GM19239 (cell line): ENCODE measurements at places on chromosomes 7 and 10.

DNA sequence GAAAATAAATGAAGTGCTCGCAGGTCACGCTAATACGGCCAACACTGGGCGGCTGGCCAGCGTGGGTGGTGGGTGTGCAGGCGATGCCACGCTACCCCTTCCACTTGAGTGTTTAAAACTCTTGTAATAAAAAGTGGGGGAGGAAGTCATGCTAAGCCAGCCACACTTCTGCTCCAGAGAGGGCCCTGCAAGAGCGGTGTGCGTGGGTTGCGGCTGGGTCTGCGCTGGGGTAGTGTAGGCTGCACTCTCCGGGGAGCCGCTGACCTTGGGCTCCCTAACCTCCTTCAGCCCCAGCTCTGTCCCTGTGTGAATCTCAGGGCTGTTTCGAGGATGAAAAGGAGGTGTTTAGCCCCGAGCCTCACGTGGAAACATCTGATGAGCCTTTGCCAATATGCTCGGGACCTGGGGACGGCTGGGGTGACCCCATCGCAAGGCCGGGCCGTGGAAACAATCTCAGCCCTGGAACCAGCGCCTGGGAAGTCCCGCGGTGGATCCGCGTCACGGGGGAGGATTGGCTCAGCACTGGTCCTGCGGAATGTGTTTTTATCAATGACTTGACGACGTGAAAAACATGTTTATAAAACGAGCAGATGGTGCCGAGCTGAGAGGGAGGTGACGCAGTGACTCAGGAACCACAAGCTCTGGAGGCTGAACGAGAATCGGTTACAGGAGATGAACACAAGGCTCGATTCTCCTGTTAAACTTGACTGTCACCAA lies 278.5 kb downstream of the DNAJB6 start:
- no peak for DNase-seq

GRCh38 chr7:48389977-48390376 lies 218.7 kb downstream of the ABCA13 start:
- no peak for DNase-seq

- no peak for DNase-seq
These were observed 606.0 kb downstream of the ARL4A start for GRCh38 chr7:13293264-13294002.

DNA sequence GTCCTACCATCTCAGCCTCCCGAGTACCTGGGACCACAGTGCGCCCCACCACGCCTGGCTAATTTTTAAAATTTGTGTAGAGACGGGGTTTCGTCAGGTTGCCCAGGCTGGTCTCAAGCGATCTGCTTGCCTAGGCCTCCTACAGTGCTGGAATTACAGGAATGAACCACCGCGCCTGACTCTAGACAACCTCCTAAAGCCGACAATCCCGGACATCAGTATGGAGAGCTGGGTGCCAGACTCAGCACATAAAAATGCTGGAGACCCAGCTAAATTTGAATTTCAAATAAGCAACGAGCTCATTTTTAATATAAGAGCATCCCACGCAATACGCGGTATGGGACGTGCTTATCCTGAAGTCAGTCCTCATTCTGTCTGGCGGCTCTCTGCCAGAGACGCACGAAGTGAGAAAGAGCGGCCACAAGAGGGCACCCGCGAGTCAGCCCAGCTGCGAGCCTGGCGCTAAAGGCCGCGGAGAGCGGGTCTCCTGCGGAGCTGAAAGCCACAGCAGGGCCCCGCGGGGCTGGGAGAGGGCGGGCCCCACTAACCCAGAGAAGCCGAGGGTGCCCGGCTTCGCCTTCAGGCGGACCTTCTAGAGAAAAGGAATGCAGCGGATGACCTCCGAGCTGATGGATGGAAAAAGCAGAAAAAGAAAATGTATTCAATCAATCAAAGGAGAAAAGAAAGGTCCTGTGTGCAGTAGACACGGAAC lies 7.0 kb downstream of the CALY start:
- DNase-seq: peak; percentile 98

DNA sequence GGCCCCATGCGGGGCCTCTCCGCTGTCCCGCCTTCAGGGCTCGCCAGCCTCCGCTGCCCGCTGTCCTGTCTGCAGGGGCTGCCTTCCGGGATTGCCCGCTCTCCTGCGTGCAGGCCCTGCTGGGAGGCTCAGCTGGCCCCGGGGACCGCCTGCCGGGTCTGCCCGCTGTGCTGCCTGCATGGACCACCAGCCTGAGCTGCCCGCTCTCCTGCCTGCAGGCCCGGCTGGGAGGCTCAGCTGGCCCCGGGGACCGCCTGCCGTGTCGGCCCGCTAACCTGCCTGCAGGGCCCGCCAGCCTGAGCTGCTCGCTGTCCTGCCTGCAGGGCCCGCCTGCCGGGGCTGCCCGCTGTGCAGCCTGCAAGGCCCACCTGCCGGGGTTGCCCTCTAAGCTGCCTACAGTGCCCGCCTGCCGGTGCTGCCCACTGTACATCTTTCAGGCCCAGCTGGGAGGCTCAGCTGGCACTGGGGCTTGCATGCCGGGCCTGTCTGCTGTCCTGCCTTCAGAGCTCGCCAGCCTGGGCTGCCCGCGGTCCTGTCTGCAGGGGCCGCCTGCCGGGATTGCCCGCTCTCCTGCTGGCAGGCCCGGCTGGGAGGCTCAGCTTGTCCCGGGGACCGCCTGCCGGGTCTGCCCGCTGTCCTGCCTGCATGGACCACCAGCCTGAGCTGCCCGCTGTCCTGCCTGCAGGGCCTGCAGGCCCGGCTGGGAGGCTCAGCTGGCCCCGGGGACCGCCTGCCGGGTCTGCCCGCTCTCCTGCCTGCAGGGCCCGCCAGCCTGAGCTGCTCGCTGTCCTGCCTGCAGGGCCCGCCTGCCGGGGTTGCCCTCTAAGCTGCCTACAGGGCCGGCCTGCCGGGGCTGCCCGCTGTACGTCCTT lies 165.1 kb downstream of the GLRX3 start:
- DNase-seq: peak; percentile 20

- DNase-seq: no peak
These were observed 20.1 kb downstream of the ITGB1 start for GRCh38 chr10:32937911-32938424.

- DNase-seq: no peak
These were observed 25.9 kb downstream of the TRDMT1 start for GRCh38 chr10:17175551-17175950.

DNA sequence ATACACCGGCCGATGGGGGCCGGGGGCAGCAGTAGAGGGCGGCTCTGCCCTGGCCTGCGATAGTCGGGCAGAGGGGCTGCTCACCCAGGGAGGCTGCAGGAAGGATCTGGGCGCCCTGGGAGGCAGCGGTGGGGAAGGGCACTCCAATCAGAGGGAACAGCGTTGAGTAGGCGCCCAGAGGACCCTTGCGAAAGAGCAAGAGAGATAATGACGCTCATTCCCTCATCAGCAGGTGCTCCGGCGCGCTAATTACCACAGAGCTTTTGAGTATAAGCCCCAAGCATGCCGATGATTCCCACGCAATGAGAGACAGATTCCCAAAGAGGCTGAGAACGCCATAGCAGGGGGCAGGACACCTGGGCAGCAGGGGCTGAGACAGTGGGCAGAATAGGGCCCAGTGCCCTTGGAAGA lies 215.3 kb downstream of the MAD1L1 start:
- no peak for DNase-seq

- no peak for DNase-seq
These were observed 103.2 kb upstream of the ADAM12 start for GRCh38 chr10:126491476-126491875.

DNA sequence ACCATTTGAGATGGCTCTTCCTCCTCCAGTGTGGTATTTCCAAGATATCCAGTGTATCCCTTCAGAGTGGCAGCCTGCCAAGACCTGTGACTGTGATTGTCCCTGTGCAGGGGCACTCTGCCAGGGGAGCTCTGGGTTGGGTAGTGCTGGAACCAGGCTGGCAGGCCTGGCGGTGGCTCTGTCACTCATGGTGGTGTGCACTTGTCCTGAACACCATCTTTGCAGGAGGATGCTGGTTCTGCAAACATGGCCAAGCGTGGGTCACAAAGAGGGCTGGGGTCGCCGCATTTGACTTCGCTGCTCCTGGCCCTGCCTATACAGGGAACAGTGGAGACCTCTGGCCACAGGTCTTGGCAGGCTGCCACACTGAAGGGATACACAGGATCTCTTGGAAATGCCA lies 205.2 kb downstream of the PRPF18 start:
- no peak for DNase-seq

- DNase-seq: no peak
These were observed 61.8 kb upstream of the SP4 start for GRCh38 chr7:21365866-21366624.

DNA sequence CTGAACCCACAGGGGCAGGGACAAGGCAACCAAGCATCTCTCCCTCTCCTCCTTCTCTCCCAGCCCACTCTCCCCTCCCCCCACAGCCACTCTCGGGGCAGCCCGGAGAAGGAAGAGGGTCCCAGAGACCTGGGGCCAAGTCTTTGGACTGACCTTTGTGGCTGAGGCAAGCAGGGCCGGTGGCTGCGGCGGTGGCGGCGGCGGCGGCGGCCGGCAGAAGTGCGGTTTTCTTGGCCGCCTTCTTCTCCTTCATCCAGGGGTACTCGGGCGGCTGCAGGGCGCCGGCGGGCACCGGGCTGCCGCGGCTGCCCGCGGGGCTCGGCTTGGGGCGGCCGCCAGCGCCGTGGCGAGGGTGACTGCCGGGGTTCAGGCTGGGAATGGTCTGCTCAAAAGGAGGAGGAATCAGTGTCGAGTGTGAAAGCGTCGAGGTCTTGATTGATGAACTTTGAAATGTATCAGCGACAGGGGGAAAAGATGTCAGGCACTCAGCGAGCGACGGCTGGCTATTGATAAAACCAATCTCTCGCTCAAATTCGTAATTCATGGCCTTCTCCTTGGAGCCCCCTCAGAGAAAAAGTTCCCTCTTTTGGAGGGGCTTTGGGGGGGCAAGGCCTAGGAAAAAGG lies 414 bp downstream of the HOXA2 start:
- no peak for DNase-seq

DNA sequence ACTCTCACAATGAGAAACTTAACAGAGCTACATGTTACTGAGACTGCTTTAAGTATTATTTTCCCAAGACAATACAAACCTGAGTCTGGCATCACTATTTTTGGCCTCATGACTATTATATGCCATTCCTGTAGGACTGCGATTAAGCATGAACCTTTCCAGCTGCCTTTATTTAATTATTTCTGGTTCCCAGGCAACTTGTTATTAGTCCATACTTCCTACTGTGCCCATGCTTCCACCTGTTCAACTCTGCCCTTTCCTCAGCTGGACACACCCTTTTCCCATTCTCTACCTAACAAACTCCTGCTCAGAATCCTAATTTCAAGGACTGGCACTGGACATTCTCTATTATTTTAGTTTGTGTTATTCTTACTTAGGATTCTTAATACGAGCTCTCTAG lies 8.1 kb upstream of the CROT start:
- no peak for DNase-seq

- DNase-seq: no peak
These were observed 112.7 kb downstream of the GFRA1 start for GRCh38 chr10:116160271-116160670.

- no peak for DNase-seq
These were observed 882 bp downstream of the DLX6 start for GRCh38 chr7:97006055-97006815.

DNA sequence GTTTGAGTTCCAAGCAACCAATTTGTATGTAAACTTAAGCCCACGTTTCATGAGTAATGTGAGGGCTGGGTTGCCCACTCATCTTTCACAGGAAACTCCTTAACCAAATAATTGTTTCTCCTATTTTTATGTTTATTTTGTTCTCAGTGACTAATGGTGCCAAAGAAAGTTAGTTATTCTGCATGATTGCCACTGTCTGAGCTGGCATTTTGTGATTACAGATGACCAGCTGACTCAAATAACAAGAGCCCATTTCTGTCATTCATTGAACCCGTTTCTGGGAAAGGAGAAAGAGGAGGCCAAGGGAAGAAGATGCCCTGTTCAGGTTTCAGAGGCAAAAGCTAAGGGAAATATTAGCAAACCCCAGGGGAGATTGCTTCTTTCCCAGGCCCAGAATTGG lies 186.9 kb upstream of the MYO3A start:
- DNase-seq: no peak

DNA sequence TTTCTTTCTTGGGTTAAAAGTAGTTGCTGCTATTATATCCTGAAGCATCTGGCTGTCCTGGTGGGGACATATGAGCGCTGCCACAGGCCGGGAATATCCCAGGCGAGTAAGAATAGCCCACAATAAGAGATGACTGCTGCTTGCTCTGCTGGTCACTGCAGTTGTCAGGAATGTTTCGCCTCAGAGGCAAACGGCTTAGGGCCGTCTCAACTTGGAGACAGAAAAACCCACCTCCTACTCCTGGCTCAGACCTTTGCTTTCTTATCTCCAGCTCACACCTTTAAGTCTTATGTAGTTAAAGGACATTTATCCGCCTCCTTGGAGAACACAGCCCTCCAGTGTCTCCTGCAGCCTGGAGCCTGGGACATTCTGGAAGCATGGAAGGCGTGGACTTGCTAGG lies at the start of gene GJD4:
Gene GJD4 (plus strand): TSS at position 151 of the 400 bp plus-strand sequence. CDS start 227 bp downstream, at position 378.
- DNase-seq: no peak

DNA sequence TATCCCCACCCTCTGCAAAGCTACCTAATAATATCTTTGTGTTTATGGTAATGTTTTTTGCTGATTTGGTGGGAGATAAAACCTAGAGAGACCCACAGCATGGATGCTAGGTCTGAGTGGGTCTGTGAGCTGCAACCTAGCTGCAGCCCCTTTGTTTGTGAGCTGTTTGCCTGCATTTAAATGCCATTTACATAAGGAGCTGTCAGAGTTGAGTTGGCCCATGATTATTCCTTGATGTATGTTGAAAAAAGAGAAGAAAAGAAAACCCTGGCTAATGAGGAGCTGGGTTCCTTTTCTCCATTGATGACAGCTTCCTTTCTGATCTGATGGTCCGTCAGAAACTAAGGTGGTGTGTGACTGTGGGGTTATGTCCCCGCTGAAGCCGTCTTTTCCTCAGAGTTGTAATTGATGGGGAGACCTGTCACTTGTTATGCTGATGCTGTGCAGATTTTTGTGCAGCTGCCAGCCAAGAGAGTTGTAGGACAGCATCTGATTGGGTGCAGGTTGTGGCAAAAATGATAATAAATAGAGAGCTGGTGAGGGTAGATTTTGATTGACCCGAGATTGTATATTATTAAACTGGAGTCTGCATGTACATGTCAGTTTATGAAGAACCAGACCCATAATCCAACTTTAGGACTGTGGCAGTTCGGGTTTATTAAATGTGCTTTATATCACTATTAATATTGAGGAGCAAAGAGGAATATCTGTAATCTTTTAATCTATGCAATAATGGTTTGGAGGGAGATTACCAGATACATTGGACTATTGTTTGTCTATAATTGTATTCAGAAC lies 219.8 kb downstream of the AUTS2 start:
- no peak for DNase-seq

GRCh38 chr7:112076324-112076723 lies 129.9 kb downstream of the DOCK4 start:
- no peak for DNase-seq

- DNase-seq: no peak
These were observed 22.2 kb downstream of the FAM20C start for GRCh38 chr7:214410-215212.

- no peak for DNase-seq
These were observed 32.6 kb upstream of the HERPUD2 start for GRCh38 chr7:35727571-35727970.
